ENCODE measurements at places on chromosomes 7 and 10.

GRCh38 chr10:95517536-95518454, 43.4 kb downstream of the SORBS1 start:
- DNase-seq, result no peak

DNA sequence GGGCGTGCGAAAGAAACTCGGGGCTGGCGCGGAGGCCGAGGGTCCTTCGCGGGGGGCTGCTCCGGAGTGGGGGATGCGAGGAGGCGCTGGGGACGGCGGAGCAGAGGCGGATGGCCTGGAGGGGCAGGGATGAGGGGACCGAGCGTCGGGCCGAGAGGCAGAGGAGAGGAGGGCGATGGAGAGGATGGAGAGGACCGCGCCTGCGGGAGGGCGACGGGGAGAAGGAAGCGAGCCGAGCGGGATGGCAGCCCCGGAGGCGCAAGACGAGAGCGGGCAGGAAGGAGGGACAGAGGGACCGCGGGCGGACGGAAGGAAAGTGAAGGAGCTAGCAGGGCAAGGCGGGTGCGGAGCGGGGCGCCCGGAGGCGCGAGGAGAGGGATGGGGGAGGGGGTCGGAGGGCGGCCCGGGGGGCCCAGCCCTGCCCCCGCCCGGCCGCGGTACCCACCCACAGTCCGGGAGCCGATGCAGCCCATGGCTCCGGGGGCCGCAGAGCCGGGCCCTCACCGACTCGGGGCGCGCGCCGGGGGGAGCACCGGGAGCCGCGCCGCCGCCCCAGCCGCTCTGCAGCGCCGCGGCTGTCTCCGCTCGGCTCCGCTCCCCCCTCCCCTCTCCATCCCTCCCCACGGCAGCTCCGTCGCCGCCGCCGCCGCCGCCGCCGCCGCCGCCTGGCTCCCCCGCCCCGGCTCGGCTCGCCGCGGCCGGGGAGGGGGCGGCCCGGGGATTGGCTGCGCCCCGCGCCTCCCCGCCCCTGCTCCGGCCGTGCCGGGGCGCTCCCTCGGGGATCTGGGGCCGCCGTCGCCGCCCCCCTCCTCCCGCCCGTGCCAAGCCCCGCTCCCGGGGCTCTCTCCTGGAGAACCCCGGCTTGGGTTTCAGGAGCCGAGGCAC, at the start of gene FAM131B:
Gene FAM131B (minus strand): TSS at position 583 of the 885 bp plus-strand sequence. CDS start 110 bp downstream, at position 473.
- DNase-seq, result no peak

DNA sequence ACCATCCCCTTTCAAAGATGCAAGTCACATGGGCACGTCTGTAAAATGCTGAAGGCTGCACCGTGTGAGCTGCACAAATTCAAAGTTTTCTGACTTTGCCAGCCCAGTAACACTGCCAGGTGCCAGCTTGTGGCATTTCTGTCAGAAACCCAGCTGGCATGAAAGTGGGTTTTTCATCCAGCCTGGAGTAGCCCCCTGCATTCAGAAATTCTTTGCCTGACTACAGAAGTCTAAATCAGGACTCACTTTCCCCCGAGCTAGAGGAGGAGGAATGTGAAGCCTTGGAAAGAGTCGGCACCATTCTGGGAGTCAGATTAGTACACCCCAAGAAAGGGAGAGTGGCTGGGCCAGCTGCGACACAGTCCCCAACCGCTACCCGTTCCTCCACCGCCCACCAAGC, 56.7 kb upstream of the EN2 start:
- DNase-seq, result no peak

DNA sequence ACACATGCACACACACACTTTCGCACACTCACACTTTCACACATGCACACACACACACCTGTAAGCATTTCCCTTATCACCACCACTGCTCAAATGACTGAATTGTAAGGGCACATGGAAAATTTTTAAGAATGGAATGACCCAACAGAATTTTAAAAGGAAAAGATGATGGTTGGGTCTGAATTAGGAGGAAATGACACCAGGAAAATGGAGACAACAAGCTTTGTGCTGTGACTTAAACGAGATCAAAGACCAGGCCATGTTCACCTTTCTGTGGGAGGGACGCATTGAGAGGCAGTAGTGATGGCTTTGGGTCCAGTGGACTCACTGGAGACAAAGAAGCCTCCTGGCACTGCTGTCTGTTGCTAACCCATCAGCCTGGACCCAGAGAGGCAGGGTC, 16.7 kb upstream of the C10orf71 start:
- no peak for DNase-seq

DNA sequence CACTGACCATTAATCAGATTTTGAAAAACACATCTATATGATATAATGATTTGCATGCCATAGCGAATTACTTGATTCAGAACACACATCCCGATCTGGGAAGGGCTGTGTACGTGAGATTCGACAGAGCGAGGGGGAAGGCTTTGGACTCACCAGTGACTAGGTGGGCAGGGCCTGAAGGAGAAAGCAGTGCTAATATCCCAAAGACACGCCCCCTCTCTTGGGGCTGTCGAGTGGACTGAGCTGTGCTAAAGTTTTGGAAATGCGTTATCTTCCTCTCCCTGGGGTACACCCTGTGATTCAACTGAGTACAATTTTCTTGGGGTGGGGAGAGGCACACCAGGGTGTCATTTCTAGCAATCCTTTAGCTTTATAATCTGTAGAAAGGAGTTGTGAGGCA, 1.8 kb downstream of the LRRC17 start:
- no peak for DNase-seq

- DNase-seq, result no peak
Observed at GRCh38 chr7:23472046-23472445, 1.8 kb upstream of the IGF2BP3 start.

DNA sequence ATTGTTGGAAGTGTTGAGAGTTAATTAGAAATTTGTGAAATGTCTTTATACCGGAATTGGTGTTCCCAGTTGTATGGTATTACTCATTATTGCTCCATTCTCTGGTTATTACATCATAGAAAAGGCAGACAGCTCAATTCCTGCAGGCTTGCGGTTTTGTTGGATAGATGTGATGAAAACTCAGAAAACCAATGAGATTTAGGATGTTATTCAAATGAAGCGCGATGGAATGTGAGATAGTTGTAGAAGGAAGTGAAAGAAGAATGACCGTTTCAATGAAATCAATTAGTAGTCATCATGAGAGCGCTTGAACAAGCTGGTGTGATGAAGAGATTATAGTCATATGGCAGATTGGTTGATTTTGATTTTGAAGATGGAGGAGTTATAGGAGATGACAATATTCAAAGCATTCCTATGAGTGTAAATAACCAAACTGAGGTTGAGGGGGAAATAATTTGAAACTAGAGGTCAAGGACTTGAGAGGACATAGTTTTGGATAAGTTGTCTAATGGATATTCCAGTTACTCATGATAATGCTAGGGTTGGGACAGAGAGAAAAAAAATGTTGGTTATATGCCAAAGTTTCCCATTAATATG, 991.5 kb downstream of the NRG3 start:
- no peak for DNase-seq

GRCh38 chr10:44402465-44403195, 17.7 kb upstream of the CXCL12 start:
- no peak for DNase-seq

- DNase-seq, result no peak
Observed at GRCh38 chr10:63236113-63236935, 103.2 kb downstream of the NRBF2 start.

DNA sequence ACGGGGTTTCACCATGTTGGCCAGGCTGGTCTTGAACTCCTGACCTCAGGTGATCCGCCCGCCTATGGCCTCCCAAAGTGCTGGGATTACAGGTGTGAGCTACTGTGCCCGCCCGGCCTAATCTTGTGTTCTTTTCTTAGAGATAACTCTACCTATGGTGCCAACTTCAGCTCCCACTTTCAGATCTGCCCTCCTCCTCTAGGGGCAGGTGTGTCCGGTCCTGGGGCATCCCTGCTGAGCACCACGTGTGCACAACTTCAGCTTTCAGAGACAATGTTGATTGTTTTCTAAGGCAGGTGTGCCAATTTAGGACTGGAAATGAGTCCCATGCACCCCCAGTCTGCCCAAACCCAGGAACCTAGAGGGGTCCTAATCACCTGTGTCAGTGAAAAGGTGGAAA, 18.5 kb upstream of the FXYD4 start:
- DNase-seq, result no peak

- no peak for DNase-seq
Observed at GRCh38 chr7:138776166-138776833, 21.5 kb upstream of the TMEM213 start.

GRCh38 chr10:32979041-32979440, 21.0 kb upstream of the ITGB1 start:
- DNase-seq, result no peak

DNA sequence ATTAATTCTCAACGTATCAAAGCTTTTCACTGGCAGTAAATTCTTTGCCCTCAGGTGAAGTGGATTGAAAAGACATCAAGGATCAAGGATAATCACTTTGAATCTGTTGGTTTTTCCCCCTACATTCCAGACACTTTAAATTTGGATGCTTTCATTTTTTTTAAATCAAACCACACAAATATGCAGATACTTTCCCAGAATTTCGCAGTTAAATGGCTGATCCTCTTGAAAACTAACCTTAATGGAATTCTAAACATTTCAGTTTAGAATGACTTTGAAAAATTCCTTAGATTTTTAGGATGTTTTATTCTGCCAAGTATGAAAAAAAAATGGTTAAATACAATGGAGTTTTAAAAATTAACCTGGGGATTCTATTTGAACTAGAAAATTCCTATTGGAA, 325.9 kb downstream of the GFRA1 start:
- no peak for DNase-seq

- no peak for DNase-seq
Observed at GRCh38 chr7:24504040-24504439, 69.2 kb upstream of the PALS2 start.

DNA sequence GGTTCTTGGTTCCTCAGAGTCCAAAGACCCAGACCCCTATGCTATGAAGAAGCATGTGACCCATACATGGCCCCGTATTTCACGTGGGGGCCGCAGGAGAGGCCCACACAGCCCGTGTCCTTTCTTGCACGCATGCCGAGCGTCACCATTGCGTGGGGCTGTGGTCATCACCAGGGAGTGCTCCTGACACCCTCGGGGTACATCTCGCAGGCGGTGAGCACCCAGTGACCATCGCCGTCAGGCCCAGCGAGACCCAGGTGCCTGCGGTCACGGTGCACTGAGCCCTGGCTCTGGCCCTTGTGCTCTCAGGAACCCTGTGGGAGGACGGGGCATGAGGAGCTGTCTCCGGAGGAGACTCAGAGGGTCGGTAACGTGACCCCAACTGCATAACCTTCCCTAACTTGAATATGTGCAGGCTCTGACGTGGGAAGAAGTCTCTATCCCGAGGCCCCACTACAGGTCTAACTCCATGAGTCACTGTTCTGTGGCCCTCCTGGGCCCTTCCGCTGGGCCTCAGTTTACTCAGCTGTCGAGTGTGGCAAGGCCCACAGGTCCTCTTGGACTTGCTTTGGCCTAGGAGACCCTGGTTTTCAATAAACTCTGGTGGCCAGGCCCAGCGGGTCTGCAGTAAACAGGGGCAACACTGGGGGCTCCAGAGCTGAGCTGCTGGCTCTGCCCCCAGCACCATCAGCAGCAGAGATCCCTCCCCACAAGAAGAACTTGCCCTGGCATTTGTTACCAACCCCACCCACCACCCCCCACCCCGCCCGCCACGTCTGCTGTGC, 503.9 kb downstream of the PTPRN2 start:
- DNase-seq, result no peak

DNA sequence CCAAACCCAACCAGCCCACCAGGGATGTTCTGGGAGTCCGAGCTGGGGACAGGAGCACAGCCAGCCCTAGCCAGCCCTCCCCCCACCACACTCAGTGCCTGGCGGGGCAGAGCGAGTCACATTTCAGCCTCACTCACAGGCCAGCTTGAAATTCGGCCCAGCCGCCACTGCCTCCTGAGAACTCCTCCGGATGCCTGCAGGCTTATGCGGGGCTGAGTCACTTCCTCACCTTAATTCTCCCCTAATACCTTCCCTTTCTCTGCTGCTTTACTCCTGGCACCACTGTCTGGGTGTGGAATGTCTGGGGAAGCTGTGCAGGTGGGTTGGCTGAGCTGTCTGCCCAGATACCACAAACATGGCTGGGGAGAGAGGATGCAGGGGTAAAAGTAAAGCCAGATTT, 22.6 kb upstream of the DLG5 start:
- no peak for DNase-seq

DNA sequence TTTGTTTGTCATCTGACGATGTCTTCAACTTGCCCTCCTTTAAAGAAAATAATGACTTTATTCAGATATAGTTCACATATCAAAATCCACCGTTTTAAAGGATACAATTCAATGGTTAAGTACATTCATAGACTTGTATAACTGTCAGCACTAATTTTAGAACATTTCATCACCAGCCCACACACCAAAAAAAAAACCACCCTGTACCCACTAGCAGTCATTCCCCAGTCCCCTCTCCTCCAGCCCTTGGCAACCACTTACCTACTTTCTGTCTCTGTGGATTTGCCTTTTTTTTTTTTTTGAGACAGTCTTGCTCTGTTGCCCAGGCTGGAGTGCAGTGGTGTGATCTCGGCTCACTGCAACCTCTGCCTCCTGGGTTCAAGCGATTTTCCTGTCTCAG, 5.3 kb upstream of the HILPDA start:
- no peak for DNase-seq

- DNase-seq, result no peak
Observed at GRCh38 chr7:46009211-46009610, 88.1 kb upstream of the IGFBP3 start.

GRCh38 chr7:156224833-156225225, 412.6 kb upstream of the SHH start:
- no peak for DNase-seq

DNA sequence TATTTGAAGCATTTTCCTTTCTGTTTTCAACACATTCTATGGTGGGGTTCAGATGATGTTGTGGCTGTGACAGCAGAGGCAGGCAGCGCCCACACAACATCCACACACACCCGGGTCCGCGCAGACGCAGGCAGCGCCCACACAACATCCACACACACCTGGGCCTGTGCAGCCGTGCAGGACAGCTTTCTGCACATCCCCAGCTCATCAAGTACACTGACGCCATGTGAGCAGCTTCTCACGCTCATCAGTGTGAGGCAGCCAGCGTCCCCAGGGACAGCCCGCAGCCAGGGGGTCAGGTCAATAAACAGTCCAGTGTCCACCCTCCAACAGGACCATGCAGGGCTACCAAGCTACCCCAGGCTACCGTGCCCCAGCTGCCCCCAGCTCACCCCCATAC, 272.8 kb upstream of the TCERG1L start:
- DNase-seq, result no peak

DNA sequence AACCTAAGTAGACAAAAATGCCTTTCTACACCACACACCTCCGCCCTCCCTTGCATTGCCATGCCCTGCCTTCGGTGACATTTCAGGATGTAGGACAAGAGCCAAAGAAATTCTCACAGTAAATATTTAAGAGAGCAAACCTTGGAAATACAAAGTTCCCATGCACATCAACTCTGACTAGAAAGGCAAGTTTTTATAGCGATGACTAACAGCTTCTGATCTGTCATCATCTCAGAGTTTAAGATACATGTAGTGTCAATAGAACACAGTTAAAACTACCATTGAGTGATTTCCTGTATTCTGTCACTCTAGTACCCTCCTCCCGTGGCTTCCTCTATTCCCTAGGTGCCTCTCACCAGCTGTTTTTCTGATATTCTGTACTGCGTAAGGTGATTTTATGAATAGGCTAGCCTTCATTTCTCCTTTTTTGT, 20.7 kb downstream of the SLC16A9 start:
- DNase-seq, result no peak

GRCh38 chr7:36752026-36752711, 27.9 kb upstream of the AOAH start:
- no peak for DNase-seq
